ENCODE measurements at places on chromosomes 6 and 20.

DNA sequence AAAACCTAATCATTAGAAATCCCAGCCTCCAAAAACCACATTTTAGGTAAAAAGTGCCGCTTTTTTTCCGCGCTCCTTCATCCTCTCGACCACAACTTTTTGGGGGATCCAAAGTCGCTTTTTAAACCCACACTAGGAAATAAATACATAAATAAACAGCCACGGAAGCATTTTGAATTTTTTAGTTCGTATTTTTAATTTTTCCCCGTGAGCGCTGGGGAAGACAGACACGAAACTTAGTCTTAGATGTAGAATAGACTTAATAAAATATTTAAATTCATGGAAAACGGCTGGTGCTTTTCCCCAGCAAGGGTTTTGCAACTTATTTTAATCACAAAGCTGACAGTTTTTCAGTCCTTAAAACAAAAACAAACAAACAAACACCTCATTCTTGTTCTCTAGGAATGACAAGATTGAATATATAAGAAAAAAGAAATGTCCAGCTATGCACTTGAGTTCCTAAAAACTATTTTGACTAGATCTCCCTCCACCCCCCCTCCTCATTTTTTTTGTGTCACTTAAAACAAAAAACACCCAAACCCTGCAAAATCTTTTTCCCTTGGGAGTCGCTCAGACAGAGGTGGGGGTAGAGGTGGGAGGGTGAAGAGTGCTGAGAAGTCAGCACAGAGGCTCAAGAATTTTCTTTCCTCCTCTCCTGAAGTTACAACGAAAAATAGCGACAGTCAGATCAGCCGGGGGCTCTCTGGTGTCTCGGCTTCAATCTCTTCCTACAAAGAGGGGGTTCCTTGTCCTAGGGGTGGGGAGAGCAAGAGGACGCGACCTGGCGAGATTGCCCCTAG is 43.4 kb upstream of the SUPT3H start:
- no peak for DNase-seq

DNA sequence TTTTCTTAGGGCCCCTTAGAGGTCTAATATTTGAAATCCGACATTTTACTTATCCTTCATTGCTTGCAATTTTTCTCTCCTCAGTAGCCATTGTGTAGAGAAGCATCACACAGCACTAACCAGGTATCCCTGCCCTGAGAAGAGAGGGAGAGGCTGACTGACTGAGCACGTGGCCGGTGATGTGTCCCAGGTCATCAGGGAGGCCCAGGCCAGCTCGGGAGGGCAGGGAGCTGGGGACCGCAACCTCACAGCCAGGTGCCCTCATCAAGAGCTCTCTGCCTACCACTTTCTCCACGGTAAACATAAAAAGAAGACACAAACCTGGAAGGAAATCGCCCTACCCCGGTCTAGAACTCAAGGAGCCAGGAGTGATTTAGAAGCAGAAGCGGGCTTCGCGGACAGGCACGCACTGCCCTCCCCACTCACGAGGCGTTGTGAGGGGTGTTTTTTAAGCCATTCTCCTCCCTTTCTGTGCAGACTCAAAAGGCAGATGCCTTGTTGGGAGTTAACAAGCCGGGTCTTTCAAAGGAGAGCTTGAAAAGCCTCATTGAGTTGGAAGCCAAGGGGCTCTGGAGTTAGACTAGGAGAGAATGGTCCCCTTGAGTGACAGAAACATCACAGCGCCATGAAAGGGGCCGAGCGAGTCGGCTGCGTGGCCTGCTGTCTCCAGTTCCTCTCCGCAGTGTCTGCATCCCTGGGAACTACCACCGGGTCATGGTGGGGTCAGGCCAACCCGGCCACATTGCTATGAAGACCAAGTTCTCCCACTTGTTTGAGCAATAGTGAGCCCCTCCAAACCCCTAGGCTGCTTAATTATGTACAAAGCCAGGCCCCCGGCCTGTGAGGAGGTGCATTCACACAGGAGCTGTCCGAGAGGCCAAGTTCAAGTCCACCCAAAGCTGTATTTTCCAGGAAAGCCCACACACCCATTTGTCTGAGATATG is 285.4 kb downstream of the CDH4 start:
- DNase-seq = no peak

DNA sequence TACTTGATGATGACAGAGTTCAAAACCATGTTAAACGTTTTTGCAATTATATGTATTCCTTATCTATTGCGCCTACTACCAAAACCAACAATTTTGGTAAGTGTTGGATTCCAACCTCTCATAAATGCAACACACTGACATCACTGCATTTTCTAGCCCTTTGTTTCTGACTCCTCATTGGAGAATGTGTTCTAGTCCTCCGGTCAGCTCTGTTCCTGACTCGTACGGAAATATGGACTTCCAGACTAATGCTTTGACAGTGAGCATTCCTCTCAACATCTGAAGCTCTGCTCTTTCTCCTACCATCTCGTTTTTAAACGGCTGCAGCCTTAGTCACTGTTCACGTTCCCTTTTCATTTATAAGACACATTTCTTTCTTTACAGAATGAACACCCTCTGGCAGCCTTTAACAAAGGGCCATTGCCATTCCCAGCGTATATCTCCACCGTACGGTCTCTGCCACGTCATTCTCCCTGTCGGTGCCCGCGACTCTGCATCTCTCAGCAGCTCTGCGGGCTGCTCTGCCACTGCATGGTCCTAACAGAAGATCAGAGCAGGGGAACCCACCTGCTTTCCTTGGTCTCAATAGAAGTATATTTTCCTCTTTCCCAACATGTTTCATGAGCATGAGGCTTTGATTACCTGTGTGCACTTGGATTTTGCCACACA is 103.0 kb upstream of the SYNDIG1 start:
- no peak for DNase-seq

DNA sequence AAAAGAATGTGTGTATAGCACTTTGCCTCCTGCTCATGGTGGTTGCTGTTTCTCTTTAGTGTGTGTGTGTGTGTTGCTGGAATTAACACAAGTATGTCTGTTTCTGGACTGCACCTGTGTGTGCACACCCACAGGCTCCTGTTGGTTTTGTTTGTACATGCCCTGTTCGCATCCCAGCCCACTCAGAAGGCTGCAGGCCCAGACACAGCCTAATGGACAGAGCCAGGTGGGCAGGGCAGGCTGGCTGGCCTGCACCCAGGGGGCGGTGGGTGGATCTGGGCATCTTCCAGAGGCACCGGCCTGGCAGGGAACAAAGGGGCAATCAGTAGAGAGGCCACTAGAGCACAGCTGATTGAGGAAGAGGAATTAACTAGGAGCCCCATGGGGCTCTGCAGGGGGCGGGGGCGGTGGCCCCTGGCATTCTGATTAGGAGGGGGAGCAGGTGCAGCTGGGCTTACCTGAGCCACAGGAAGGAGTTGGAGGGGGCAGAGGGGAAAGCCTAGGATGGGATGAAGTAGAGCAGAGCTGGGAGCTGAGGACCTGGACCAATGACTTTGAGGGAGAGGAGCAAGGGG is 21.9 kb downstream of the CD40 start:
- no peak for DNase-seq

- DNase-seq = no peak
These were observed 79.0 kb upstream of the ZNF217 start for GRCh38 chr20:53672484-53673129.

DNA sequence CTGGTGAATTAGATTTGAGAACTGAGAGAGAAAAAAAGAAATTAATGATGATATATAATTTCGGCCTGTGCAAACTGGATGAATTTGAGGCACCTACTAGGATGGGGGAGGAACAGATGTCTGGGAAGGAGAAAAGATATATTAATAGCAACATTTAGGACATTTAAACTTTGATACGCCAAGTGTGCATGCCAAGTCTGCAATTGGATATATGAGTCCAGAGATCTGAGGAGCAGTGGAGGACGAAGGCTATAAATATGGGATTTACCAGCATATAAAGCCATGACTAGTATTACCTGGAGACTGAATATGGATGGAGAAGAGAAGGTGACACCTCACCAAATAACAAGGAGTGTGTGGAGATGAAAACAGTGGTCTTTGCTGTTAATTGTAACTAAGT is 272.6 kb upstream of the HSF2 start:
- no peak for DNase-seq

GRCh38 chr6:17972074-17972952 is 15.1 kb downstream of the KIF13A start:
- DNase-seq = no peak

Measured in stimulated activated CD4-positive, alpha-beta T cell treated with anti-CD3 and anti-CD28 coated beads, Interleukin-2, amount 100 ng/mL, for 24 hours (primary cell).